ENCODE measurements at places on chromosomes 1 and 21. TPM values are rescaled to one million over a fixed set of nuclear protein-coding genes. Genes with fewer than 3 reads are reported as not detected.

The TRIM67 gene
- not detected for total RNA-seq

The CELA3A gene
- not detected for total RNA-seq

The BCAN gene
- total RNA-seq, result not detected

The ITLN2 gene
- total RNA-seq, result not detected
